AG10803 (cell line): ENCODE measurements at places on chromosomes 6 and 20.
A peak's percentile ranks its signal among the peaks of the same experiment; 100 is the strongest.

DNA sequence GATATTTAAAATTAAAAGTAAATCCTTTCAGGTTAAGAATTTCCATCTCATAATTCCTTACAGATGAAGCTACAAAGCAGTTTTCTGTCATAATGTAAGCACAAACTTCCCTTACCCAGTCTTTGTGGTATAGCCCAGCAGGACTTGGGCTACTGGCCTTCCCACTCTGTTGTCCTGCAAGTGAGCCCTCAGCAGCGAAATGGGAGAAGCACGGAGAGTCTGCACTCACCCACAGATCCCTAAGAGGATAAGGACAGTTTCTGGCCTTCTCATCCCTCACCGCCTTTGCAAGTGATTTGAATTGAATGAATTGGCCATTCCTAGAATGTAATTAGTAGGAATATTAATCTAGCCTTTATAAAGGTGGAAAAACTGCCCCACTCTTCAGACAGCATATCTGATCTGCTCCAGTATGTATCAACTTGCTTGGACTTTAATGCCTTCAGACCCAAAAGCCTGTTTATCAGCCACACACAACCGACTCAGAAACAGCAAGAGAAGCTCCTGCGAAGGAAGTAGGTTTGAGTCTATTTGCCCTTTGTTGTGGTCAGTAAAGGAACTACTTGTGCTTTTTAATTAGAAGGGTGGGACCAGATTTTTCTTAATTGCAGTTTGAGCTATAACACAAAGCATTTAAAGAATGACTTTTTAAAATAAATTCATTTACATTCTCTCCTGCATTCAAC, 29.9 kb upstream of the PRDM1 start:
- no peak for DNase-seq

DNA sequence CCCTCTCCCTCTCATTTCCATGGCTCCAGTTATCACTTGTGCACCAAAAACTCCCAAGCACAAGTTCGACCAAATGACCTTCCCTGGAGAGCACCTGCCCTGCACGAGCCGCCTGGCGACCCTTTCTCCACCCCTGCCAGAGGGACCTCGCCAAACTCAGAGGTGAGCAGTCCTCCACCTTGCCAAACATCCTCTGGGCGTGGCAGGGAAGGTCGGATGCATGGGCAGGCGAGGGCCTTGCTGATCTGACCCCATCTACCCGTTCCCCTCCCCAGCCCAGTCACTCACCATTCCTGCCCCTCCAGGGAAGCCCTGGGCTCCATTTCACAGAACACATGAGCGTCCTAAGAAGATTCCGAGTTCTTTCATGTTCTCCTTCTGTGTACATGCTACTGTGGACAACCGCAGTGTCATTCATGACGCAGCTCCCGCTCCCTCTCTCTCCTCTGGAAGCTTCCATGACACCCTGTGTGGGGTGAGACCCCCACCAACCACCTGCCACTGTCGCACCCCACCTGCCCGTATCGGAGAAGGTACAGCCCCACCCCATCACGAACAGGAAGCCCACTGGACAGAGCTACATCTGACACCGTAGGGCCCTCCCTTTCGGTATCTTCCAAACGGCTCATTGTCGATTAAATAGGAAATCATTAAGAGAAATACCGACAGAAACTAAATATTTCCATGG, 104.3 kb downstream of the DACT2 start:
- DNase-seq, result no peak

DNA sequence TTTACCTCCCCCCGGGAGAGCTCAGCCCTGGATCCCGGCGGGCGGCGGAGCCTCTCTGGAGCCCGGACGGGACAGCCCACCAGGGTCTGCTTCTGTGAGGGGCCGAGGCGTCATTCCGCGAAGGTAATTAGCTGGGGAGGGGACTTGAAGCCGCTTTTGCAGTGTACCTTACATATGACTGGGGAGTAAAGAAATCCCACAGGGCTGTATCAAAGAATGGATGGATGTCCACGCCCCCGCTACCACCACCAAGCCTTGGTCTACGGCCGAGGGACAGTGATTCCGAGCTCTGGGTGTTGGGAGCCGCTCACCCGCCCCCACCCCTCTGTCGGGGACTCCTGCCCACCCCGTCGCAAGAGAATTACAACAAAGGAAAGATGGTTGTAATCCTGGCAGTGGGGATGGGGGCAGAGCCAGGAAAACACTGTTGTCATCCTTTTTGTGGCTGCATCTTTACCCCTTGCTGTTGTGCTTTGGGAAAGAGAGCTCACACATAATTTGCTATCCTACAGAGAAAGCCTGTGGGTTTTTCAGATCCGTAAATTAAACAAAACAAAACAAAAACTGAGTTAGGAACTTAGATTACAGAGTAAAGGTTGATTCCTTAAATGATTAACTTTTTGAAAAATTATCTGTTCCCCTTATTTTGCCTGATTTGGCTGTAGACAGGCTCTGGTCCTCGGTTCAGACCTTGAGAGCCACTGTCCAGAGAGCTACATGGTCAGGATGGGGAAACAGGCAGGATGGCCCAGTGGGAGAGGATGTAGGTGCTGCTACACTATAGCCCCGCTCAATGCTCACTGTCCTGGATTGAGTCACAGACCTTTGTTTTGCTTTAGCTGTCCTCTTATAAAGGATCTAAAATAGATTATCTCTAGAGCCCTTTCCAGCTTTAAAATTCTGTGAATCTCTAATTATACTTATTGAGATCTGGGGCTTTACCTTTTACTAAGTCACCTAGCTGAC, 997 bp upstream of the FBXO30 start:
- peak; percentile 23 for DNase-seq

- no peak for DNase-seq
These were observed 20.6 kb downstream of the FOXC1 start for GRCh38 chr6:1630212-1630770.

GRCh38 chr20:5316188-5317158, at the start of gene PROKR2:
TSS of gene PROKR2 (minus strand) at chr20:5316954. CDS start at chr20:5314369, 2,585 bp downstream.
- no peak for DNase-seq

- DNase-seq, result no peak
These were observed 20.8 kb downstream of the TBX18 start for GRCh38 chr6:84743616-84744015.

DNA sequence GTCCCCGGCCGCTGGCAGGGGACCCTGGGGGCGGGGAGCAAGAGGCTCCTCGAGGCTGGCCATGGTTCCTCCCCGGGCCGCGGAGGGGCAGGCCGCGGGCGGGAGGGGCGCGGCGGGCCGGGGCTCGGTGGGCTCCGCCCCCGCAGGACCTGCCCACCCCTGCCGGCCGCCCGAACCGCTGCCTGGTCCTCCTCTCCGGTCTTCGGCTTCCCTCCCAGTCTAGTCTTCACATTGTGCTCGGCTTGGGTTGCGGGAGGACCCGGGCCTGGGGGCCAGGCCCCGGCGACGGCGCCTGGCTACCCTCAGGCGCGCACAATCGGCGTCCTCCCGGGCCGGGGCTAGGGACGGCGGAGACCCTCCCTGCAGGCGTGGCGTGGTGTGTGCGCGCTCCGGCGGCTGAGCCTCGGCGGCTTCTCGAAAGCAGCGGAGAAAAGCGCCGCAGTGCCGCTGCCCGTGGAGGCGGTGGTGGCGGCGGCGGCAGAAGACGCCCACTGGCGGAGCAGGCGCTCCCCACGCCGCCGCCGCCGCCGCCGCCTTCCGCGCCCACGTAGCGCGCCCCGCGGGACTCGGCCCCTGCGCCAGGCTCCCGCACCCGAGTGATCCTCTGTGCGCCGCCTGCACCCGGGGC, at the start of gene PDE10A:
Gene PDE10A (minus strand): TSS at position 493 of the 628 bp plus-strand sequence. CDS start 430 bp downstream, at position 63.
- peak; percentile 4 for DNase-seq
